NCI-H446 treated with DMSO at 0.1 percent for 48 hours (cell line): ENCODE measurements at places on chromosomes 1 and 21.

DNA sequence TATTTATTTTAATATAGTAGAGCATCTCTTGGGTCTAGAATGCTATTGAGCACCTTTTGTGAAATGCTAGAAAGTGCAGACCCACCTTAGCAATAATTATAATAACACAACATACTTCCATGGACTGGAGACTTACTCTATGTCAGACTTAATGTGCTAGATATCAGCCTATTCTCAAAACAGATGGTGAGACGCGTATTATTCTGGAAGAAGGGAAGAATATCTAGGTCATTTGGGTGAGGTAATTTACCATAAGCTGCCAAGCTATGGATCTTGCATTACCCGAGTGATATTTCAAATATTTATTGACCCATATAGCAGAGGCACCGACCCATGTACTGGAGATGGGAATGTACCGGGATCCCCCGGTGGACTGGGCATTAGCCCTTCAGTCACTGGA, 20.6 kb upstream of the IFNLR1 start:
- no peak for DNase-seq

DNA sequence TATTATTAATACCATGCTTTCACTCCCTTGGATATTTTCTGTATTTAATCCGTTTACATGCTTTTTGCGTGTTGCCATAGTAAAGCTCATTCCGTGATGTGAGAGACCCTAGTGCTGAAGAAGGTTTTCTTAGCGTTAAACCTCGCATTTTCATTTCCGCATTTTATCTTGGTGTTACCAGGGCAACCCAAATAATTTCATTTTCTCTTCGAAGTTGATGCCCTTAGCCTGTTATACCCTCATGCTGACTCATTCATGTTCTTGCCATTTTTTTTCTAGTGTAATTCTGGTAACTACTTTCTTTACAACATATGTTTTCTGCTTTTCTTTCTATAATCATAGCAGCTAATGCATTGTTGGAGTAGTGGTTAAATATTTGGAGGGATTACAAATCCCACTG, 37.2 kb downstream of the LRRC8C start:
- DNase-seq: no peak

DNA sequence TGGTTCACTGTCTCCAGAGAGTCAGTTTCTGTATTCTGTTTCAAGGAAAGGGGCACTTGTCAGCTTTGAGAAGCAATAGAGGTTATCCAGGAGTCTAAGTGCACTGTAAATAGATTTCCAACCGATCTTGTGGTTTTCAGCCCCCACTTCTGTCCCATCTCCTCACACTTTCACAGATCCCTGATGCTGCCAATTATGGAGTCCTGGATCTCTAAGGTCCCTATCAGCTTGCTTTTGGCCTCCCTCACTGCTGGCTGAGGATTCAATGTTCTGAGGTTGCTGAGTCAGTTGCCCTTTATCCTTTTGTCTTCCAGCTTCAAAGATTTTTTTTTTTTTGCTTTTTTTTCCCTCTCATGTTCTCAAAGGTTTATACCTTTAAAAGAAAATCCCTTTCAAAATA, 98.4 kb downstream of the DIRAS3 start:
- no peak for DNase-seq

- DNase-seq: no peak
Measured at GRCh38 chr1:225731491-225731890, 46.1 kb upstream of the SRP9 start.

DNA sequence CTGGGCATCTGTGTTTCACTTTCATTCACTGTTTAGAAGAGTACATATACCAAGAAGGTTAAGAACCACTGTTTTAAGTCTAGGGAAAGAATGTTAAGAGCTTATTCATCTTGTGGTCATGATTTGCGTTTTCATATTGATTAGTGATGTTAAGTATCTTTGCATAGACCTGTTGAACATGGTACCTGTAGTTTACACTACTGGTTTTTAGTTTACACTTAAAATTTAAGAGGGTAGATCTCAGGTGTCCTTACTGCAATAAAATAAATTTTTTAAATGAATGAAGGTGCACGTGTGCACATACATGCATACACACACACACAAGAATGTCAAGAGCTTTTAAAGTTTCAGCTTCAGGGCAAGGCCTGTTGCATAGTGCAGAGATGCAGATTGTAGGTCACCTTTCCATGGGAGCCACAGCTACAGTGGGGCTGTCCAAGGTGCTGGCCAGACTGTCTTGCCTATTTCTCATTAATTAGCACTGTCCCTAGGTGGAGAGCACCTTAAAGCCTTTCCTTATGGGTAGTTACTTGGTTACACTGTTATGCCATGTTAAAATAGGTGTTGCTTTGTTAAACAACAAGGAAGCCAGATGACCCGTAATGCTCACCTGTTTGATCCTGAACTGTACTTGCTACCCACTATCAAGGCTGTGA, 543.0 kb upstream of the DAB1 start:
- no peak for DNase-seq

DNA sequence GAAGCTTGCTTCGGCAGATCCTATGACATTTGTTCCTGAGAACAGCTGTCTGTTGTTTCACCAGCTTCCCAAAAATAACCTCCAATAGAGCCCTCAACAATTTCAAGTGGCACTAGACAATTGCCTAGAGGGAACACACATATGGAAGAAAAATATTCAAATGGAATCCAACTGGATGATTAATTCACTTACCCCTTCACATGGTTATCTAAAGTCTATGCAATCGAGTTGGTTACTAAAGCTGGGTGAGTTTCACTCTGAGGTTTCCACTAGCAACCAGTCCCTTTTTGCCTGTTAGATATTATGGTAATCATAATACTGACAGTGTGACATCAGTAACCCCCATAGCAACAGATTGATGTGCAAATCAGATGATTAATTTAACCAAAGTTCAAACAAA, at the start of gene LEMD1:
TSS of gene LEMD1 (minus strand) at position 259 of the 400 bp plus-strand sequence. CDS start 1,520 bp downstream, outside the sequence.
- no peak for DNase-seq

- no peak for DNase-seq
Measured at GRCh38 chr1:94730450-94730849, 89.7 kb upstream of the SLC44A3 start.

DNA sequence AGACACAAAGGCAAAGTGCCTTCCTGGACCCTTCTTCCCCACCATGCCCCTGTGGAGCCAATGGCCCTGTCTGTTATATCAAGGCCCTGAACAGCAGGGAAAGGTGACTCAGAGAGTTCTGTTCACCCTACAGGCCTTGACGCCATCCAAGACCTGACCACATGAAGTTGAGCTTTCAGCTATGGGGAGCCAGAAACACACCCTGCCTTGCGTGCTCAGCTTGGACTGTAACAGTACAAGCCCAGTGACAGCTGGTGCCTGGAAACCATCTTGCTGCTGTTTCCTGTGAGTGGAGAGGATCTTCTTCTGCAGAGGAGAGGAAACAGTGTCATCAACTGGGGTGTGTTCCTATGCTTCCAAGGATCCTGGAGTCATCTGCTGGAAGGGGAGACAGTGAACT, 165.0 kb upstream of the IRF2BP2 start:
- DNase-seq: no peak
